ENCODE measurements at places on chromosomes 4 and X.

DNA sequence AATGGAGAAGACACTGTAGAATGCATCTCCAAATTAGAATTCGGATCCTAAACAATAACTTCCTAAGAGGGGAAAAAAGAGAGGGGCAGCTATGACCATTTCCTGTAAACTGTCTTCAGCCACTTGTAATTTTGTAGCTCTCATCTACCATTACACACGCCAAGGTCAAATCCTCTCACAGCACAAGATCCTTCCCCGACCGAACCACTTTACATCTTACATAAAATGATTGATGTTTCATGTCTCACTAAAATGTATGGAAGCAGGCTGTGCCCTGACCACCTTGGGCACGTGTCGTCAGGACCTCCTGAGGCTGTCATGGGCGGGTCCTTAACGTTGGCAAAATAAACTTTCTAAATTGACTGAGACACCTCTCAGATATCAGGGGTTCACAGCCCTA lies 24.1 kb upstream of the PBDC1 start:
- DNase-seq = peak; percentile 48

DNA sequence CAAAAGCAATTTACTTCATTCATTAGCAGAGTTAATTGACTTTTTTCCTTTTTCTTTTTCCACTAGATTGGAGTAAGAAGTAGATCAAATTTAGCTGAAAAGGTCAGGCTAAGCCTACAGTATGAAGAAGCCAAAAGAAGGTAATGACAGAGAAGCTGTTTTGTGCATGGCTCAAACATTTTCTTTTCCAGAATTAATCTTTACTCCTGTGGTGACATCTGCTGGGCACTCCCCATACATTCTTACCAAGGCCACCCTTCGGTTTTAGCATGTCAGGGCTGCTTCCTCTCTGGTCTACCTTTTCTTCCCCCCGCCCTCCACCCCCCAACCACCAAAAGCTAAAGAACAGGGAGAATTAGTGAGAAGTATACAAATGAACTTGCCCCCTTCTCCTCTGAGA lies 70.2 kb downstream of the CLDN22 start:
- no peak for DNase-seq

GRCh38 chr4:165425629-165426028 lies 46.8 kb downstream of the CPE start:
- DNase-seq = no peak

DNA sequence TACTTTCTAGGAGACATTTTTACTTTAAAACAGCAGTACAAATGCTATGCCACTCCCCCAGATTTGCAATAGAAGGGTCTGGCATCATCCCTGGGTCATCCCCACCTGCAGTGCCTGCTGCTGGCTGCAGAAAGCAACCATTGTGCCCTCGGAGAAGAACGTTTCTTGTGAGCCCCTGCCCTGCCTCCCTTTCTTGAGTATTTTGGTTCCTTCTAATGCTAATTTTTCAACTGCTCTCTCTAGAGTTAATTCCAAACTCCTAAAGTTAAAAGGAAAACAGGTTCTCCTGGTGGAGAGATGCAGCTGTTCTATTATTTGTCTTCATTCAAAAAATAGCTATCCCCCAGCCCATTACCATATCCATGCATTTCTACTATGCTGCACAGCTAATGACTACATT lies 107.1 kb downstream of the IDS start:
- no peak for DNase-seq

- DNase-seq = no peak
Measured at GRCh38 chr4:119184128-119184527, 28.4 kb upstream of the USP53 start.

Data from T-helper 22 cell (primary cell).